ENCODE measurements at places on chromosomes 6 and 20.

DNA sequence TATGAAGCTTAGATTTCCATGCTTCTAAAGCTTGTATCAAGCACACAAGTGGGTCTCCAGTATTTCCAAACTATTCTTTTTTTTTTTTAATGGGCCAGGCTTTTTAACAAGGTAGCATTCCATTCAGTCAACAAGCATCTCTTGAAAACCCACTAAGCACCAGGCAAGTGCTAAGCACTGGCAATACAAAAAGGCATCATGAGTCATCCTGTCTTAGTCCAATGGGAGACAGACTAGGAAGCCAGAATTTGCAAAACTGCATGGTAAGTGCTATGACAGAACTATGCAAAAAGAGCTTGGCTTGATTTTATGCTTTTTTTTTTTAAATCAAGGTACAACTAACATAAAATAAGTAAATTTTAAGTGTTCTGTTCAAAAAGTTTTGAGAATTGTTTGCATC lies 109.3 kb upstream of the DST start:
- DNase-seq = no peak

GRCh38 chr6:72987301-72987700 lies 238.0 kb downstream of the KHDC1L start:
- no peak for DNase-seq

- DNase-seq = no peak
These were observed 46.2 kb downstream of the VAPB start for GRCh38 chr20:58435237-58435636.

DNA sequence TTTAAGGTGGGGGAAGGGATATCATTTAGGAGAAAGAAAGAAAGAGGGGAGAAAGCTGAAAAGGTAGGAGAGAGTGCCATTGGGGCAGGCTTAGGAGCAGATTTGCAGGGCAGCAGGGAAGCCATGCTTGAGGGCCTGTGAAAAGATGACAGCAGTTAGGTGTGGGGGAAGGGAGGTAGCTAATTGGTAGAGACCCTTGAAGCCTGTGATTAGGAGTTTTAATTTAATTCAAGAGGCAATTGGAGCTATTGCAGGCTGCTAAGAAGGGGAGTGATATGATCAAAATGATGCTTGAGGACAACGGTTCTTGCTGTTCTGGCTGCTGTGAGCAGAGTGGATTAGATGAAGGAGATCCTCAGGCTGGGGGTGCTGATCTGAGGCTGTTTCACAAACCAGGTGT lies 24.5 kb upstream of the SEC63 start:
- no peak for DNase-seq

- no peak for DNase-seq
These were observed 22.7 kb downstream of the MRPL14 start for GRCh38 chr6:44104481-44105021.

DNA sequence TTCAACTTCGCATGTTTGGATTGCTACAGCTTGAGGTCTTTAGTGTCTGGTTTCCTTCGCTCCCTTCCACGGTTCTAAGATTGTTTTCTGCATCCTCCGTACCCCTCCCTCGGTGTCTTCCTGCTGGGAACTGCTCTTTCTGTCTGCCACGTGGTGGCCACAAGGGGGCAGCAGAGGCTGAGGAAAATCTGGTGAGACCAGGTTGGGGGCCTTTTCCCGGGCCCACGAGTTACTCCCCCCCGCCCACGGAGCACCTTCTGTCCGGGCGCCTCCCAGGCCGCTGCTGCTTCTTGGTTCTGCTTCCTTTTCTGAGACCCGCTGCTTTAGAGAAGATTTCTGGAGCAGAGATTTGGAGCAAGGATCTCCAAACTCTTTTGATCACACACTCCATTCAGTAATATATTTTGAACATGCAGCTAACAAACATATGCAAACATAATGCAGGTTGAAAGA lies 21.1 kb upstream of the NOTCH4 start:
- DNase-seq = peak; percentile 58

- no peak for DNase-seq
These were observed 3.7 kb downstream of the JPH2 start for GRCh38 chr20:44183282-44183681.

DNA sequence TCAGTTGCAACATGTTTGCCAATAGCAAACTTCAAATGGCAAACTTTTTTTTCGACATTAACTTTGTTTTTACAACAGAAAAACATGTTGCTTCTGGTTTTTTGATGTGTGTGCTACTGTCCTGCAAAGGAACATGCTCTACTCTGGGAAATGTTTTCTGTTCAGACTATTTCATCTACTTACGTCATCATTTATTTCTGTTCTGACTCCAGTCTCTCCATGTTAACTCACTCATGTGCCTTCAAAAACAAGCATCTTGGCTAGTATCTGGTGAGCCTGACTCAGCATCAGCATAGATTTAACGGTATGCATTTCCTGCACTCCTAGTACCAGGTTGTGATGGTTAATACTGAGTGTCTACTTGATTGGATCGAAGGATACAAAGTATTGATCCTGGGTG lies 36.1 kb upstream of the MAP7 start:
- no peak for DNase-seq

DNA sequence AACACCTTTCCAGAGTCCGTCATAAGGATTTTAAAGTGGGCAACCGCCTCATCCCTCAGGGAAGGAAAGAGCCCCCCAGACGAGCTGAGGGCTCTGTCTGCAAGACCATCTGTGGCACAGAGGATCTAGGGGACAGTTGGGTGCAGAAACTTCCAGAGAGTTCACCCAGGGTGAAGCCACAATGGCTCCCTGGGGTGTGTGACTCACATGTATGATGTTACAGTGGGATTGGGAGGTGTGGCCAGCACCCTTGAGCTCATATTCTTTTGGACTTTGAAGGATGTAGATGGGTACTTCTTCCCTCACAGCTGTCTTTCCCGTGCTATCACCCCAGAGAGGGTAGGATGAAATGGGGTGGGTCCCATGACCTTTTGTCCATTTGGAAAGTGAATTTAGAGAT lies 95.5 kb downstream of the NCR2 start:
- DNase-seq = no peak

DNA sequence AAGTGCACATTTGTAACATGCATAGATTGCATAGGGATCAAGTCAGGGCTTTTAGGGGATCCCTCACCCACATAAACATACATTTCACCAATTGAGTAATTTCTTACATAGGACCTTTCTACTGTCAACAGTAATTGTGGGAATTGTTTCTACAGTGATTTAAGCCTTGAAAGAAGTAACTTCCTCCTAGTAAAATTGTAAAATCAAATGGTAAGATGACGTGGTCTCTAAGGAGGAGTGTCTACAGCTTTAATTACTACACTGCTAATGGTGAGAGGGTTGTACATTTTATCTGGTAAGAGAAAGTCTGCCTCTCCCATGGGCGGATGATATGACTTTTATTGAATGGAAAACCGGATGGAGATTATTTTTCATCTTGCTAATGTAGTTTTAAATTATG lies 98.0 kb downstream of the RPP40 start:
- DNase-seq = no peak

DNA sequence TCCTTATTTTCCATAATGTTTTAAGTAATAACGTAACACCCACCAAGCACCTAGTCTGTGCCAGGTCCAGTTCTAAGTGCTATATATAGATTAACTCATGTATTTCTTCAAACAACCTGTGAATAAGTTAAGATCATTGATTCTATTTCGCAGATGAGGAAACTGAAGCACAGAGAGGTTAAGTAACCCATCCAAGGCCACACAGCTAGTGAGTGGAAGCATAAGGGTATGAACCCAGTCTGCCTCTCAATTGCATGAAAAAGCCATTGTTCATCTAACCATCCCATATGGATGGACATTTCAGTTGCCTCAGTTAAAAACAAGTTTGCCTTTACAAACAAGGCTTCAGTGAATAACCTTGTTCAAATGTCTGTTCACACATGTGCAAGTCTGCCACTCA lies 20.8 kb downstream of the TGM6 start:
- no peak for DNase-seq

DNA sequence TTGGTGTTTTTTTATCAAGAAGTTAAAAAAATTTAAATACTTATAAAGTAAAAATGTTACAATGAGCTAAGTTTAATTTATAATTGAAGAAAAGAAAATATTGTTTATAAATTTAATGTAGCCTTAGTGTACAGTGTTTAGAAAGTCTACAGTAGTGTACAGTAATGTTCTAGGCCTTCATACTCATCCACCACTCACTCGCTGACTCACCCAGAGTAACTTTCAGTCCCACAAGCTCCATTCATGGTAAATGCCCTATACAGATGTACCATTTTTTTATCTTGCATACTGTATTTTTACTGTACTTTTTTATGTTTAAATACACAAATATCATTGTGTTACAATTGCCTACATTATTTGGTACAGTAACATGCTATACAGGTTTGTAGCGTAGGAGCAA lies 26.0 kb downstream of the HTR1E start:
- DNase-seq = no peak

DNA sequence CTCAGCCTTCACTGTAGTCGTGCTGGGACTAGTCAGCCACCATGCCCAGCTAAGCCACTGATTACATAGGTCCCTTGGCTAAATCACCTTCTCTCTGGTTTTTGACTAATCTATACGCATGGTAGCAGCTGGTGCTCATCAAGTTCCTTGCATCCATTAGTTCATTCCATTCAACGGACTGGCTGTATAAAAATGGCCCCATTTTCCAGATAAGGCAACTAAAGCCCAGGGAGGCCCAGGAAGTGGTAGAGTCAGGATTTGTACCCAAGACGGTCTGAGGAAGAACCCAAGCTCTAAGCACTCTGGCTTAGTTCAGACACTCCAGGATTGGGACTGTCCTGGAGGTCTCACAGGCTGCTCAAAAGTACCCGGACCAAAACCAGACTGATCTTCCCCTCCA lies 4.9 kb downstream of the E2F1 start:
- DNase-seq = no peak

DNA sequence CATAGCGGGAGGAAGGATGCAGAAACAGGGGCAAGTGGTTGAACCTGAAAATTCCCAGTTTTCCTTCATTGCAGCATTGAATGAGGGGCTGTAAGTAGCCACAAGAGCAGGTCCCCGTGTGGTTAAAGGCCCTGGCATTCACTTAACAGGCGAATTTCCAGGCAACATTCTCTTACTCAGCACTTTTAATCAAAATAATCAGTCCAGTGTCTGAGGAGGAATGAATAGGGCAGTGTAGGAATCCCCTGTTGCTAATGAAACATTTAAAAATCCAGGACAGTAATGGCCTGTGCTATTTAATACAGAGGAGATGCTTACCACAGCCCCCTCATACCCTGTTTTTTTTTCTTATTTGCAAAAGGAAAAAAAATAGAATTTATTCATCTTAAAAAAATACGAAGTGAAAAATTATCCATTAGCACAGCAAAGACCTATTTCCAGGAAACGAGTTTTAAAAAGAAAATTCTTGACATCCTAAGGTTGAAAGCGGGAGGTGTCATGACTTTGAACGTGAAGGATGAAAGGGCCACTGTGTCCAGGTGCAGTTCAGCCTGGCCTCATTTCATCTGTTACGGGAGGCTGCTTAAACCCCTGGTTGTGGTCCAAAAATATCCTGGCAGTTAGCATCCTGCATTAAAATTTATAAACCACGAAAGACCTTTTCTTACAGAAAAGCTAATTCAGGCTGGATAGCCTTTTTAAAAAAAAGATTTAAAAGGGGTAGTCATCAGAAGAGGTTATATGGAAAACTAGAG lies 20.2 kb downstream of the MYLK4 start:
- no peak for DNase-seq

GRCh38 chr6:111711476-111711875 lies 105.8 kb upstream of the TRAF3IP2 start:
- DNase-seq = no peak

DNA sequence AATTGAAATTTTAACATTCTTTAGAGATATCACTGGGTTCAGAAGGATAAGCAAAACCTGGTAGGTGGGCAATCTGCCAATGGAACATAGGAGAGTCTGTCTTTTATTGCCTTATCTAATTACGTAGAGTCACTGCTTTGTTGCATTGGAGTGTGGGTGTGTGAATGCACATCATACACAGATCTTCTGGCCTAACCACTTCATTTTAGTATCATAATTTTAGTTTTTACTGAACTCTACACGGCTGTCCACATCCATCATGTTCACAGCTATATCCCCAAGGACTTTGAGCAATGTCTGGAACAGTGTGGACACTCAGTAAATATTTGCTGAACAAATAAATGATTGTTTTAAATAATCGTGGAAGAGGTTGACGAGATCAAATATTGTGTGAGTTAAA lies 104.6 kb upstream of the AKIRIN2 start:
- DNase-seq = no peak

DNA sequence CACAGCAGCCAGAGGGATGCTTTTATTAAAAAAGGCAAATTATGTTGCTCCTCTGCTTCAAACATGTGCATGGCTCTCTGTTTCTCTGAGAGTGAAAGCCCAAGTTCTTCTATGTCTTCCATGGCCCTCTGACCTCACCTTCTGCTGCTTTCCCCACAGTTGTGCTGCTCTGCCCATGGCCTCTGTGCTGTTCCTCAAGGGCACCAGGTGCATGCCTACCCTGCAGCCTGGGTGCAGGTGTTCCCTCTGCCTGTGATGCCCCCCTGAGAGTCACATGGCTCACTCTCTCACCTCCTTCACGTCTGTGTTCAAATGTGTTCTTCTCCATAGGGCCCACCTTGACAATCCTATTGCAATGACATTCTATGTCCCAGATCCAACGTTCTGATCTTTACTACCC lies 477.0 kb upstream of the CHD6 start:
- DNase-seq = no peak

DNA sequence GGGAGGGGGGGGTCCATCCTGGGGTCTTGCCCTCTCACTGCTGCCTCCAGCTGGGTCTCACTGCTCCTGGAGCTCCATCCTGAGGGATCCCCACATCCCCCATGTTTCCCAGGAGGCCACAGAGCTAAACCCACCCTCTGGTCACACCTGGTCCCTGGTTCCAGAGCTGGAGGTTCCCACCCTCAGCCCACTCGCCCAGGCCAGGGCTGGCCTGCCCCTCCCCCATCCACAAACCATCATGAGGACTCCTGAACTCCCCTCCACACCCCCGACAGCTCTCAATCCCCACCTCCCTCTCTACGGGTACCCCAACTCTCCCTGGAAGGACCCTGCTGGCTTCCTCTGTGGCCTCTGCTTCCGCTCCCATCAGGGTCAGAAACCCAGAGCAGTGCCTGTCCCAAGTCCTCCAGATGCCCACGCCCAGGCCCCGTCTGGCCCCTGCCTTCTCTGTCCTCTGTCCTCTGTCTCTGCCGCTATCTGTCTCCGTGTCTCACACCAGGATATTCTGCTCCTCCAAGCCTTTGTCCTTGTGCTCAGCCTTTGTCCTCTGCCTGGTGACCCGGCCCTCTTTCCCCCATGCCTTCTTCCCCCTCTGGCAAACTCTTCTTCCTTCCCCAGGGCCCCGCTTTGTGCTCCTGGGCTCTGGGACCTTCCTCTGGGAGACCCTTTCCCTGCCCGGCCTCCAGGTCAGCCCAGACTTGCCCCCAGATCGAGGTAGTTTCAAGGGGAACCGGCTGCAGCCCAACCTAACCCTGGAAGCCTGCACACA lies 74.0 kb downstream of the SRC start:
- no peak for DNase-seq

- DNase-seq = no peak
These were observed 45.1 kb downstream of the RNASET2 start for GRCh38 chr6:166911248-166911677.

- DNase-seq = no peak
These were observed 214.3 kb upstream of the PLCB4 start for GRCh38 chr20:8854571-8854970.
